ENCODE measurements at places on chromosomes 2 and 18.

- DNase-seq = no peak
Measured at GRCh38 chr2:100407563-100407962, 9.9 kb downstream of the CHST10 start.

GRCh38 chr2:174939046-174939445, 66.1 kb downstream of the CHN1 start:
- no peak for DNase-seq

DNA sequence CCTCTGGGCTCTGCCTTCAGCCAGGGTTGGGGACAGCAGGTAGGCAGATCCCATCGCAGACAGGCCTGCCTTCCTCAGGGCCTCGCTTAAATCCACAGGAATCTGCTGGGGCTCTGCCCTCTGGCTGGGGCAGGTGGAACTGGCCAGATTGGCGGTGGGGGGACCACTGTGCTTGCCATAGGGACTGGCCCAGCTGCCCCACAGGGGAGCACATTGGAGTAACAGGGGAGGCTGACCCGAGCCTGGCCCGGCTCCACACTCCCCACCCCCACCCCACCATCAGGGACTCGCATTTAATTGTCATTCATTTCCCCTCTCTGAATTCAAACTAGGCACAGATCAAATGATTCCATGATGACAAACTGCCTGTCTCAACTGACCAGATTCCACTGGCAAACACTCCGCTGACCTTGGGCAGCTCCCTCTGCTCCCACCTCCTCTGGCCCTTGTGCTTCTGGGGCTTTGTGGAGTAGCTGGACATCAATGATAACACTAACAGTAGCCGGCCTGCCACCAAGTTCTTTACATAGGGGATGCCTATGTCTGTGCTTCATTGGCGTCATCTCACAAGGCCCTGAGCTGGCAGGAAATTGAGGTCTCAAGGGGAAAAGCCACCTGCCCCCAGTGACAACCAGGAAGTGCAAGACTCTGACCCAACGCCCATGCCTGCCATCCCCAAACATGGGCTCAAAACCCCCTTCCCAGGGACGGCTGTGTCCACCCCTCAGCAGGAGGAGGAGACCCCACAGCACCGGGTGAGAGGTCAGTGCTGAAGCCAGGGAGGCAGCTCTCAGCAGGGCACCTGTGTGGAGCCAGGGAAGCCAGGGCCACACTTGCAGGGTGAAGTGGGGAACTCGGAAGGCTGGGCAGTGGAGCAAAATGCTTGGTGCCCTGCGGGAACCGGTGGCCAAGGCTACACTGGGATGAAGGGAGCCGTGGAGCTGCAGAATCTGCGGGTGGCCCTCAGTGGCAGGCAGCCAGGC, 2.1 kb upstream of the B3GNT7 start:
- no peak for DNase-seq

DNA sequence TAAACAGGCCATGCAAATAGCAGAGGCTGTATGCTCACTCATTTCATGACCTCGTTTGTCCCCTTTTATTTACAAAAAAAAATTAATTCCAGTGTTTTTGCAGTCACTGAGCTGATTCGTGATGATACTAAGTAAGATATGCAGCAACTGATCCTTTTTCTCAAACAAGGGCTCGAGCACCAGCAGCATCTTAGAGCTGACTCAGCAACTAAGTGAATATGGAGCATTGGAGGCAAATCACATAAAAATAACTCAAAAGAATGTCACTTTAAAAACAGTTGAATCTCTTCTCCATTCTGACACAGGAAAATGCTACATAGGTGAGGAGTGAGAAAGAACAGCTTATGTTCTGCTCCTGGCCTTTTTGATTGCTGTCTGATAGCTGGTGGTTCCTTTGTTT, 152.8 kb downstream of the ABCA12 start:
- DNase-seq = no peak

DNA sequence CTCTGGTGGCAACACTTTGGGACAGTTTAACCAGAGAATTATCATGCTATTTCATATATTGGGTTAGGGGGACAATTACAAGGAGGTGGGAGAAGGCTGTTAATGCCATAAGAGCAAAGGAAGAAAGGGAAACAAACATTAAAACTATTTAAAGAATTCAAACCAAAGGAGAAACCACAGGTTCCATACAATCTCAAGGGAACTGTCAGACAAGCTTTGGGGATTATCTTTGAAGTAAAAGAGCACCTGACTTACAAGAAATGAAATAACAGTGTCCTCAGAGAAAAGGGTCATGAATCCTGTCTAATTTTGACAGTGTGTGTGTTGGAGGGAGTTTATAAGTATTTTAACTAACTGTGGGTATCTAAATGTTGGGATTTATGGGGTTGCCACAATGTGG, 44.4 kb downstream of the CERS6 start:
- DNase-seq = no peak

DNA sequence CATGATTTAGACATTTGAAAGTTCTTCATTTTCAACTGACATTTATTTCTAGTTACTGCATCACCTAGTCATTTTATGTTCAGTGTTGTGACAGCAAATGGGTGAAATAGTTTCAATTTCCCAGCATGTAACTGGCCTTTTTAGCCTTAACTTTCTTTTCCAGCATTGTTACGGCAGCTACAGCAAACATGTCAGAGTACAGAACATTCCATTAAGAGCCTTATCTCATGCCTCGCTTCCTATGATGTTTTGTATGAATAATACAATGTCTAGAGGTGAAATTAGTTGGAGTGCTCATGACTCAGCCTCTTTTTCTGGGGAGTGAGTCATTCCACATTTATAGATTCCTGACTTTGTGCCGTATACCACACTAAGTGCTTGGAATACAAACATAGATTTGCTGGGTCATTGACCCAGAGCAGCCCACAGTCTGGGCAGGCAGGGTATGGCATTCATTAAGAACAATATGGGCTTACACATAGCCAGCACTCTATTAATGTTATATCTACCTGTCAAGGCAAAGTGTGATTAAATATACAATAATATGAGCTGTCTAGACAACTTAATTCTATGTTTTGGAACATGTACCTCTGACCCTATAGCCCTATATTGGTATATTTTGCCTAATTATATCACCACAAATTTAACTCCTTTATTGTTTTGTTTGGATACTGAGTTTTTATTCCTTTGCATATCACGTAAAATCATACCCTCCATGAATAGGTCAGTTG, 72.2 kb downstream of the MAP2 start:
- no peak for DNase-seq

DNA sequence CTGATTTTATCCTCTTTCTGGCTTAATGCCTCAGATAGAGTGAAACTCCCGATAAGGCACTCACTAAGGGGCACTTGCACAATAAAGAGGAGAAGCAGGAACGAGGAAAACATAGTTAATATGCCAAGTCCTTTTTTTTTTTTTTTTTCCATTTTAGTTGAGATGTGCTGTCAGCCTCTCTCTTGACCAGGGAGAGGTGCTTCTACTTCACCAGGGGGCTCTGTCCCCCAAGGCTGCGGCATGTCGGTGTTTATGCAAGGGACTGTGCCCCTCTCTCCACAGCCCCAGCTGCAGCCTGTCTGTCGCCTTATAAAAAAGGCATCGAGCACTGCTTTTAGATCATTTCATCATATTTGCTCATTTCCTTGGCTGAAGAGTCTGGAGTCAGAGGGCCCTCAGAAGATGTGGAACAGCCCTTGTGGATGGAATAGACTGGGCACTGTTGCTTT, 178.1 kb downstream of the SLC8A1 start:
- DNase-seq = no peak

- no peak for DNase-seq
Measured at GRCh38 chr18:7065736-7066135, 51.9 kb downstream of the LAMA1 start.

DNA sequence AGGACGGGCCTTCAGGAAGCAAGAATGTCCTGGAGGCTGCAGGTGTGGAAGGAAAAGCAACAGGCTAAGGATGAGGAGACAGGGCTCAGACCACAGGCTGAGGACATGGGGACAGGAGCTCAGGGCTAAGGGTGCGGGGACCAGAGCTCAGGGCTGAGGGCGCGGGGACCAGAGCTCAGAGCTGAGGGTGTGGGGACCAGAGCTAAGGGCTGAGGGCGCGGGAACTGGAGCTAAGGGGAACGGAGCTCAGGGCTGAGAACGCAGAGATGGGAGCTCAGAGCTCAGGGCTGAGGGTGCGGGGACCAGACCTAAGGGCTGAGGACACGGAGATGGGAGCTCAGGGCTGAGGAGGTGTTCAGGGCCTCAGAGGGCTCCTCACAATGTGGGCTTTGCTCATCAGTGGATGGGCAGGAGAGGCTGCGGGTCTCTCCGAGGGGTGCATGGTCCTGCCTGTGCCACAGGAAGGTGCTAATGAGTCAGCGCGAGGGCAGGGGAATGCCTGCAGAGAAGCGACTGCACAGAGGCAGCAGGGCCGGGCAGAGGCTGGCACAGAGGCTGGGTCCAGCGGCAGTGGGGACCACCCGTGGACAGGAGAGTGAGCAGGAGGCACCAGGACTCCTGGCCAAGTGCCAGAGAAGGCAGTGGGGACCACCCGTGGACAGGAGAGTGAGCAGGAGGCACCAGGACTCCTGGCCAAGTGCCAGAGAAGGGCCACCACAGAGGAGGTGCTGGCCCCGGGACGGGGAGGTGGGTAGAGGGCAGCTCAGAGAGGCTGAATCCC, 271.7 kb downstream of the TWIST2 start:
- DNase-seq = no peak

DNA sequence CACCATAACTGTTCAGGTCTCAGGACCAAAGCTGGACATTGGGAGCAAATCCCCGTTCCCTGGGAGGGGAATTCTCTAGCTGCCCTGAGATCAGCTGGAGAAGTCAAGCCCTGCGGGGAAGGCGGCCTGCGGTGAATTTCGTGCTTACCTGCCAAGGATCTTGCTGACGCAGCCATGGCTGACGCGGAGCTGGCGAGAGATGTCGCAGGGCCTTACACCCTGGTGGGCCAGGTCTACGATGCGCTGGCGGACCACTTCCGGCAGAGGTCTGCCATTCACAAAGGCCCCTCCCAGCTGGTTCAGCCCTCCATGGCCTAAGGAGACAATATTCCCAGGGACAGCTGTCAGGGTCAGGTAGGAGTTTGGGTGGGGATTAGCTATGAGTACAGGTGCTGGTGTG, 32.1 kb downstream of the PAX8 start:
- DNase-seq = no peak

DNA sequence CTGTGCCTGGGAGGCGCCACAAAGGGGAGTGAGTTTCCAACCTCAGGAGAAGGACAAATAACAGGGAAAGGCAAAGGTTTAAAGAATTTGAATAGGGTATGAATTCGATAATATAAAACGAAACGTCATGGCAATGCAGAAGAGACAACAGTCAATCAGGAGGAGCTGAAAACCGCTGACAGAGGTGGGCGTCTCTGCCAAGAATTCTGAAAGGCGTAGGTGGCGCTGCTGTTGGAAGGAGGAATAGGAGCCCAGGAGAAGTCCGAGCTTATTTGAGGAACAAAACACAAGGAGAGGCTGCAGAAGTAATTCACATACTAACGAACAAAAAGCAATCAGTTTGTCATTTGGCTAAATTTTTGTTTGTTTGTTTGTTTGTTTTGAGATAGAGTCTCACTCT, 485.8 kb upstream of the POU3F3 start:
- no peak for DNase-seq

GRCh38 chr2:111118481-111118980, 2.2 kb upstream of the BCL2L11 start:
- no peak for DNase-seq

DNA sequence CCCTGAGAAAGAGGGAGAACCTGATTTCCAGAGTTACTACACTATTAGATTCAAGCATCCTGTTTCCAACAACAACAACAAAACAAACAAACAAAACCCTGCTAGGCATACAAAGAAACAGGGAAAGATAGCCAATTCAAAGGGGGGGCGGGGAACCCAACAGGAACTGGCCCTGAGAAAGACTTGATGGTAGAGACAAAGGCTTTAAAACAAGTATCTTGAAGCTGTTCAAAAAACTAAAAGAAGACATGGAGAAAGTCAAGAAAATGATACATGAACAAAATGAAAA, 147.1 kb downstream of the THADA start:
- DNase-seq = no peak

GRCh38 chr18:5851998-5852397, 43.3 kb downstream of the TMEM200C start:
- no peak for DNase-seq

- no peak for DNase-seq
Measured at GRCh38 chr2:44056947-44057346, 61.2 kb upstream of the LRPPRC start.

GRCh38 chr18:46542545-46542944, 114.5 kb downstream of the LOXHD1 start:
- no peak for DNase-seq
